NCI-H446 (cell line): ENCODE measurements at places on chromosomes 2 and 18.

- DNase-seq, result no peak
These were observed 592.1 kb downstream of the XIRP2 start for GRCh38 chr2:167480232-167480985.

- DNase-seq, result peak; percentile 72
These were observed 126.0 kb downstream of the OSBPL1A start for GRCh38 chr18:24271381-24272228.

GRCh38 chr2:182302174-182302573, 124.7 kb downstream of the PDE1A start:
- DNase-seq, result peak; percentile 9

GRCh38 chr2:127153691-127154158, 46.8 kb upstream of the BIN1 start:
- no peak for DNase-seq

DNA sequence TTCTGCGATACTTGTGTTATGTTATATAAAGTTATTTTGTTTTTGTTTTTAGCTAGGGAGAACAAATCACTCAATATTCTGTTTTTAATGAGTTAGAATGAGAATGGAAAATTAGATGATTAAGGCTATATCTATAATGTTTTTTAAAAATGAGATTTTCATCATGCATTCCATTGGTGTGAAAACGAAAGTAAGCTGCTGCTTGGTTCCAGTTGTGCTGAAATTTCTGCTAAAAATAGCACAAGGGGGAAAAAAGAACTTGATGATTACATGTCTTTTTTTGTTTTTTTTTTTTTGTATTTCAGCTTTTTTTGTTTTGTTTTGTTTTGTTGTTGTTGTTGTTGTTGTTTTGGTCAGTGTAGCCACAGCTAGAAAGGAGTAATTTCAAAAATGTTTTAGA, 242.6 kb upstream of the KCNJ3 start:
- no peak for DNase-seq

GRCh38 chr2:238527565-238527964, 100.8 kb downstream of the ASB1 start:
- no peak for DNase-seq

DNA sequence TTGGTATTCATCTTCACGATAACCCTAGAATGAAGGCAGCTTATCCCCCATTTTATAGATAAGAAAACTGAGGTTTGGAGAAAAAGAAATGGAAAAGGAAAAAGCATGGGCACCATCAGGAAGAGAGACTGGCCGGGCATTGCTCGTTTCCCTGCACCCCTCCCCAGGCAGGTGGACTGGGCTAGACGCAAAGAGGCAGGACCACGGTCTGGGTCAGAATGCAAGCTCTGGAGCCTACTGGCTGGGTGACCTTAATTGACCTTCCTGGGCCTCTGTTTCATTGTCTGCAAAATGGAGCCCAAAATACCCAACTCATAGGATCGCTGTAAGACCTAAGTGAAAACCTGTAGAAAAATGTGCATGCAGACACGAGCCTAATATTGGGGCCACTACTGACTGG, 135.3 kb upstream of the GLI2 start:
- DNase-seq, result no peak

DNA sequence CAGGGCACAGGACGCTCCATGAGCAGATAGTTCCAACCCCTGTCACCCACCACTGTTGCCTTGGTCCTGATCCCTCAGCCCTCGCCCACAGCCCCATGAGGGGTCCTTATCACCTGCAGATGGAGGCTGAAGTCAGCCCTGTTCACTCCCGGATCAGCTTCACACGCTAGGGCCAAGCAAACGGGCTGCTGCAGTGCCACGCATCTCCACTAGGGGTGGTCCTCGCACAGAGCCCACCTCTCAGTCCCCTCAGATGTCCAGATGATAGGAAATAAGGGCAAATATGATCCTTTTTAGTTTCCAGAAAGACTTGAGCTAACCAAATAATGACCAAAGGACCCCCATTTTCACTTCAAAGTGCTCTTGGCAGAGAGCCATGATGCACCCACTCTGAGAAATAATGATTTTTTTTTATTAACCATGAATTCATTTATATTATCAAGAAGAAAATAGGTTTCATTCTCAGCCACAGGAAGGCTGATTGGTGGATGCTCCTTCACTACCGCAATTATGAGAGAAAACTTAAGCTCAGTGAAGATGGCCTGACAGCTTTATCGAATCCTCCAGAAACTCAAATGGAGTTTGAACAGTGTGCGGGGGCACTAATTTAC, 71.9 kb upstream of the KLHL29 start:
- no peak for DNase-seq

DNA sequence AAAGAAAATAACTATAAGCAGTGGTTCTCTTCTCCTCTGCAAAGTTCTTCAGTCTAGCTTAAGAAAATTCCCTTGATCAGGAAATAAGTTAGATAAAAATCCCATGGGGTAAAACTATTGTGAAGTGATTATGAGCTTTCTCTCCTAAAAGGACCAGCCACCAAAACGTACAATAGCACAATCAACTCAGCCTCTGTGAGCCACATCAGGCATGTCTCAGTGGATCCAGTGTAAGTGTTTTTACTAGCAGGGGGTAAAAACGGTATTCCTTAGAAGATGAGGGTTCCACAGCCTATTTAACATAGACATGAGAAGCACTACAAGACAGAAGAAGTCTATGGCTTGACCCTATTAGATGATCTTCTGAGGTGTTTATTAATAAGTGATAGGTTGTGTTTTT, 503.2 kb downstream of the PIK3C3 start:
- no peak for DNase-seq

GRCh38 chr2:232436381-232437194, 19.4 kb upstream of the ALPI start:
- DNase-seq, result no peak

GRCh38 chr2:83186105-83186760, 1272.8 kb downstream of the SUCLG1 start:
- DNase-seq, result no peak

DNA sequence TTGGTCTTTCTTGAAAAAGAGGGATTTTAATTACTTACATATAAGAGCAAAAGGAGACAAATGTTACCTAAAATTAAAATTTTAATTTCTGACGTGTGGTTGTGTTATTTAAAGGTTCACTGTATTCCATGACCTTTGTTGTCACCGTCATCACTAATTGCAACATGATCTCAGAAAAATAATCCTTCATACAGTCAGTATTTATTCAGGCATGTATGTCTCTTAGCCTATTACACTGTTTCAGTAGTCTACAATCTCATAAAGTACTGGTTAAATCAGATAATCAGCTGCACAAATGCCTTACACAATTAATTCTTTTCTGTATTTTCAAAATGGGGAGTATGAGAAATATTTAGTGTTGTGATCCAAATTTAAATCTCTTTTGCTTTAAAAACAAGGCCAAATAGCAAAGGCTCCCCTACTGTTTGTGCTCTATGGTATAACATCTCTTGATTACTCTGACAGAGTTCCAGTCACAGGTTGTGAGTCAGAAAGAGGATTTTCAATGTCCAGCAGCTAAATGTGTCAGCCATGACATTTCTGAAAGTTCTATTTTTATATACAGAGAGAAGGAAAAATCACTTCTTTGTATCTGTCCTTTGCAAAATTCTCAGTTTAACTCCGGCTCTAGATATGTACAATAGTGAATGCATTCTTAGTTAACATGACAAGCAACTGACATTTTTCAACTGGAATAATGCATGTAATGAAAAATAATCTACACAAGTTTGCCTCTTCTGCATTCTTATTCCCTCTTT, 184.0 kb downstream of the FIGN start:
- DNase-seq, result no peak

DNA sequence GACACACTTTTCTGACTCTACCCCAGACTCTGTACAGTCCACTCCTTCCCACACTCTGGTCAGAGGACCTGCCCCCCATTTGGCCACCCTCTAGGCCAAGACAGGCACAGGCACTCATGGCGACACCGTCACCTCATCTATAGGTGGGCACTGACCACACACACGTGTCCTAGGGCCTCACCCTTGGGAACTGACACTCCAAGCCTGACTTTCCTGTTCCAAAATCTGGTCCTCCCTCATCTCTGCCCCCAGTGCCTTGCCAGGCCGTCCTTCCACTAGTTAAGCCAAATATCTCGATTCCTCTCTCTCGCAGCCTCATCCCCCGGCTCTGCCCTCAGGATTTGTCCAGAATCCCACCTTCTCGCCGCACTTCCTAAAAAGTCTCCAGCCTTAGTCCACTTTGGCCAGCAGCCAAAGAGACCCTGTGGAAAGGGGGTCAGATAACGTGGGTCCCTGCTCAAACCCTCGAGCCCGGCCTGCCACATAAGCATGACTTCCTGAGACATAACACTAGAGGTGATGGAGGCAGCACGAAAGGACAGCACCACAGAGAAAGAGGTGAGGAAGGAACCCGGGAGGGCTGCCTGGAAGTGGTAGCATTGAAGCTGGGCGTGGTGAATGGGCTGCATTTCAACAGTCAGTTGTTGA, 105.8 kb upstream of the OTOS start:
- no peak for DNase-seq

DNA sequence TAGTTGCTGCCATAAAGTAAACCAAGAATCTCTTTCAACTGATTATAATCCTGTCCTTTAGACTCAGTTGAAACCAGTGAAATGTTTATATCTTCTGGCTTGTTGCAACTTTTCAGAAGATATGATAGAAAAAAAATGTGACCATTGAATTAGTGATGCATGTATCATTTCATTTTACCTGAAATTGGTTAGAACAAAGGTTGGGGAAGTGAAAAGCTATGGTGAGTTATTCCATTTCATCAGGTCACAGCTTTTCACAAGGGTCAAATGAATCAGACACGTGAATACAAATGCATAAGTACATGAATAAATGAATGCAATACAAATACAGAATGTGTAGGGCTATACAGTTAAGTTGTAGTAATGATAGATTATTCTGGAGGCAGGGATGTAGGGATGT, 15.1 kb downstream of the CCDC85A start:
- DNase-seq, result no peak

- no peak for DNase-seq
These were observed 4.5 kb downstream of the STK17B start for GRCh38 chr2:196166876-196167275.

DNA sequence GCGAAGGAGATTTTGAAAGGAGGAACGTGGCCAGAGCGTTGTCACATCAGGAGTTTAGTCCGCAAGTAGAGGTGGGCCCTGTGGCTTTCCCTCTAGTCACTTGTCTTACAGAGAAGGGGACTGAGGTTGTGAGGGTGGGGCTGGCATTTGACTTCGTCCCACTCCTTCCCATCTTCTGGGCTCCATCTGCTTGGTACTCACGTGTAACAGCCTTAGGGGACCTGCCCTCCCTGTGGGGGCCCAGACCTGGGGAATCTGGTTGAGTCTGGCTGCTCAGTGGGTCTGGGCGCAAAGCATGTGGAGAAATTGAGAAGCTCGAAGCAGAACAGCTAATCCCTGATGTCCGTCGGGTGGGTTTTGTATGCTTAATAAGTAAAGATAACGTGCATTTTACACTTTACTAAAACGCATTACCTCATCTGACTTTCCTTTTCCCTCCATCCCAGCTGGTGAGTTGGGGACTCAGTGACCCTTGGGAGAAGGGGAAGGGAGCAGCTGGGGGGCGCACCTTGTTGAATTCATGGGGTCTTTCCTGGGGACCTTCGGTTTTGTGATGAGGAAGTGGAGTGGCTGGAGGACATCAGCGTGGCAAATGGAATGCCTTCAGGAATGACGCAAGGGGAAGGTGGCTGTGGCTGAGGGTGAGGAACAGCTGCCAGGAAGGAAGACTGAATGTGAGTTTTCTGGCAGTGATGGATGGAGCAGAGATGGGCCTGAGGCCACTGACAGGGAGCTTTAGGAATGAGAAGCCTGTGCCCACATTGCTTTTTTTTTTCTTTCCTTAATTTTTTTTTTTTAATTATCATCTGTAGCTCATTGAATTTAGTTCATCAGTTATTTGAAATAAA, 44.8 kb downstream of the ASAP2 start:
- peak; percentile 58 for DNase-seq

DNA sequence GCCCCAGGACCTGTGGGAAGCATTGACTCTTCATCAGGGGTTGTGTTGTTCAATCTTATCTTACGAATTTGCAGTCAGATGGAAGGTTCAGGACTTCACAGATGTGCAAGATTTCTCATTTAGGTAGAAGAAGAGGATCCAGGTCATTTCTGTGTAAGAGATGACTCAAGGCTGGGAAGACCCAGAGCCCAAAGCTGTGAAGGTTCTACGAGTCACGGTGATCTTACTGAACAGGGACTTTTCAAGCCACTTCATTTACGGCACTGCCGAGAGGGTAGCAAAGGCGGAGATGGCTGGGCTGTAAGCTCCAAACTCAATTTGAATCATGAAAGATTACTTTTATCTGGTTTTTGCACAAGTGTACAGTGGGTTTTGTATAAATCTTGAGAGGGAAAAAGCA, 228.0 kb upstream of the MEX3C start:
- no peak for DNase-seq

DNA sequence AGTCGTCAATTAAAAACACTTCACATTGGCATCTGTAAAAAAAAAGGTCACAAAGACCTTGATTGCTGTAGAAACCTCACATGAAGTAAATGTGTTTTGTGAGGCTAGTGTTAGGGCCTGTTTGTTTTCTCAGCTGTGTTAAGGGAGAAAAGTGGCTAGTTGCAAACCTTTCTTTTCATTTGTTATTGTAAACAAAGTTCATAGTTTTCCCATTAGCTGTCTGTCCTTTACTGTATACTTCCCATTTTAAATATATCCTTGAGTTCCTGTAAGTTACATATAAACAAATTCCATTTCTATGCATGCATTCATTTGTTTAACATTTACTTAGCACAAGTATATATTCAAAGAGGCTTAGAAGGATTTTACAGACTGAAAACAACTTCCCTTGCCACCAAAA, 1250.2 kb downstream of the LRP1B start:
- no peak for DNase-seq

DNA sequence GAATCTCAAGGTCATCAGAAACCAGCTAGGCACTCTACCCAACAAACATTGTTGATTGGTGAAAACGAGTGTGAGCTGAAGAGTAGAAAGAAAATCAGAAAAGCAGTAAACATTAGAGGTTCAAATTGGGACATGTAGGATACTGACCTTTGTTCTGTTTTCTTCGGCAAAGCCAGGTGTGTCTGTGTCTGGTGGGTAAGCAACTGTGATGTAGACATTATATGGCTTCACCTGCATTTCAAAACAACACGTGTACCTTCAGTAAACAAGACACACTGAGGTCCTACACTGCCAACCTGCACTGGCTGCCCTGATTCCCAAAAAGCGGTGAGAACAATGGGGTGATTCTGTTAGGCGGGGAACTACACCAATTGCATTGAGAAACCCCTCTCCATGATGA, 22.7 kb downstream of the KDSR start:
- no peak for DNase-seq

DNA sequence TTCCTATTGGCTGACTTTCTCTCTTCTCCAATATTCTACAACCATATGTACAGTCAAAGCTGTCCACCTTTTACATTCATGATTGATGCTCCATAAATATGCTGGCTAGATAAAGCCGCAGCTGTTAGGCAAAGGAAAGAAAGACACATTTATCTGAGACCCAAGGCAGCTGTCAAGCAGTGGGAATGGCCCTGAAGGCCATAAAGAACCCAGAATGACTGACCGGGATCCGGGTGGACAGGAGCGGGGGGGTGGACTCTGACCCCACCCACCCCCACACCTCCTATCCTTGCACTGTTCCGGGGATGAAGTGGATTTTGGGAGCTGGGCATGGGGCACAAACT, 116.4 kb downstream of the RTP5 start:
- no peak for DNase-seq

- DNase-seq, result no peak
These were observed 13.4 kb downstream of the ALPG start for GRCh38 chr2:232420073-232420454.
